HCEC 1CT (cell line): ENCODE measurements at places on chromosomes 3 and 15.

DNA sequence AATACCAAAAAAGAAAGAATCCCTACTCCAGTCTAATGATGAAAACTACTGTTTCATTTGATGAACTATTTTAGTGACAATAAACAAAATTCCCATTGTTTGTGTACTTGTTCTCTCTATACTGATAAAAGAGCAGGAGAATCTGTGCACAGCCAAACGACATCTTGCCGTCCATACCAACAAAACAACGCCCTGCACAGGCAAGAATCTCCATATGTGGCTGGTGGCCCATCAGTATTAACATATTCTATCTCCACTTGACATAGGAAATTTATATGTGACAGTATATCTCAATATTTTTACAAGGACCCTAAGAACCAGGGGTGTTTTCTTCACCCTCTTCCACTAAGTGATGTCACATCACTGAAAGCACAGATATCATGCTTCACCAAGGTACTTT lies 279.5 kb downstream of the ULK4 start:
- DNase-seq = no peak

DNA sequence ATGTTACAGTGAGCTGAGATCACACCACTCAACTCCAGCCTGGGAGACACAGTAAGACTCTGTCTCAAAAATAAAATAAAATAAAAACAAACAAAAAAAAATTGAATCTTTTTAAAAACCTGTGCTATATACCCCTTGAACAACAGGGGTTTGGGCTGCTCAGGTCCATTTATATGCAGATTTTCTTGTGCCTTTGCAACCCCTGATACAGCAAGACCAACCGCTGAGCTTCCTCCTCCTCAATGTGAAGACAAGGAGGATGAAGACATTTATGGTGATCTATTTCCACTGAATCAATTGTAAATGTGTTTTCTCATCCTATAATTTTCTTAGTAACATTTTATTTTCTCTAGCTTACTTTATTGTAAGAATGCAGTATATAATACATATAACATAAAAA lies 831.0 kb upstream of the ARPP21 start:
- DNase-seq = no peak

DNA sequence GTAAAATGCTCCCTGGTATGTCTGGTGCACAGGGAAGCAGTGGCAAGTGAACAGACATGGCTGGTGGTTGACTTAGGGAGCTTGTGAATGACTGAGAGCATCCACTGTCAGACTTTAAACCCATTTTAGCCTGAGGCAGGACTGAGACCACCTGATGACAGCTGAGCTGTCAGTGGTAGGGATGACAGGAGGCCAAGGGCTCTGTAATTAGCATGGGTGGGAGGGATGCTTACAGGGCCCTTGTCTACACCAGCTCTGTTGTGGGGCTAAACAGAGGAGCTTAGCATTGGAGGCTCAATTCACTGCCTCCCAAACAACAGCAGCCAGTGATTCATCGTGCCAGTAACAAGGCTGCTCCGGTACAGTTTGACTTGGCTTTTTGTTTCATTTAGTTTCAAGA lies 169.4 kb downstream of the CHST2 start:
- no peak for DNase-seq

GRCh38 chr3:122091602-122092295 lies 36.6 kb downstream of the CD86 start:
- no peak for DNase-seq

- no peak for DNase-seq
Measured at GRCh38 chr3:54264050-54264449, 141.7 kb downstream of the CACNA2D3 start.

DNA sequence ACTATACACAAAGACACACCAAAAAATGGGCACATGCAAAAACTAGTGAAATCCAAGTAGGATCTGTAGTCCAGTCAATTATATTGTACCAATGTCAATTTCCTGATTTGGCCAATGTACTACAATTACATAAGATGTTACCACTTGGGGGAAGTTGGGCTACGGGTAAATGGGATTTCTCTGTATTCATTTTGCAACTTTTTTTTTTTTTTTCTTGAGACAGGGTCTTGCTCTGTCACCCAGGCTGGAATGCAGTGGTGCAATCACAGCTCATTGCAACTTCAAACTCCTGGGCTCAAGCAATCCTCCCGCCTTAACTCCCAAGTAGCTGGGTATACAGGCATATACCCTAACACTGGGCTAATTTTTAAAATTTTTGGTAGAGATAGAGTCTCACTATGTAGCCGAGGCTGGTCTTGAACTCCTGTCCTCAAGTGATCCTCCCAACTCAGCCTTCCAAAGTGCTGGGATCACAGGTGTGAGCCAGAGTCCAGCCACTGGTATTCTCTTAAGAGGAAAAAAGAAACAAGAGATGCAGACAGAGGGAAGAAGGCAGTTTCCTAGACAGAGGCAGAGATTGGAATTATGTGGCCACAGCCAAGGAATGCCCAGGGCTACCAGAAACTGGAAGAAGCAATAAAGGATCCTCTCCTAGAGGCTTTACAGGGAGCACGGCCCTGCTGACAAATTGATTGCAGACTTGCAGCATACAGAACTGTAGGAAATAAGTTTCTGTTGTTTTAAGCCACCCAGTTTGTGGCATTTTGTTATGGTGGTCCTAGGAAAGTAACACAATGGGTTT lies 33.3 kb downstream of the TFDP2 start:
- DNase-seq = no peak

DNA sequence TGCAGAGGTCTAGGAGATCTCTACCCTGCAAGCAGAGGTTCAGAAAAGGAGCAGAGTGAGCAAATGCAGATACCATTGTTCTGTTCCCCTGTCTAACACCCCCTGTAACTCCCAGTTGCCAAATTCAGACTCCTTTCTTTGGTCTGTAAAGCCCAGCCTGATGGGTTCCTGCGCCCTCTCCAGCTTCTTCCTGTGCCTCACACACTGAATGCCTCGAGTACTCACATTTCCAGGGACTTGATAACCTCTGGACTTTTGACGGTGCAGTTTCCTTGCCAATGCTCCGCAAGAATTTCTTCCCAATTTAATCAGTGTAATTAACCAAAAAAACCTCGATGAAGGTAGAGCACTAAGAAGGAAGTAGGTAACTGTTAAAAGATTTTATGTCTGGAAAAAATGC lies 19.3 kb downstream of the PDE8A start:
- DNase-seq = no peak

- DNase-seq = no peak
Measured at GRCh38 chr3:10379161-10379560, 58.2 kb upstream of the SEC13 start.

DNA sequence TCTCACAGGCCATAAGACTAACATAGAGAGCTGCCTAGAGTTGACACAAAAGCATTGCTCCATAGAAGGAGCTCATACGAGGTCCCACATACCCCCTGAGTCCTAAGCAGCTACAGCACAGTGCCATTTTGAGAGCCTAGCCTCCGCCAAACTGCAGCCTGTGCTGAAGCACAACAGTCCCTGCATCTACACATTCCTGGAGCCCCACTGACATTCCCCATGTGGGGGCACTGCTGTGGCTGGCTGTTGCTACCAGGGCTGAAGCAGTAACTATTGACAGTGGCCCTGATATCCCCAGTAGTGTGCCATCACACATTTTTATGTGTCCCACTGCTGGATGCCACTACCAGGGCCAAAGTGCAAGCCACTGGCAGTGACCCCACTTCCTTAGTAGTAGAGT lies 80.3 kb downstream of the CERS3 start:
- DNase-seq = no peak

GRCh38 chr15:92648190-92648875 lies 7.2 kb downstream of the FAM174B start:
- no peak for DNase-seq

- no peak for DNase-seq
Measured at GRCh38 chr15:76986743-76987142, 8.2 kb upstream of the PSTPIP1 start.

- DNase-seq = no peak
Measured at GRCh38 chr15:31195871-31196270, 94.3 kb upstream of the TRPM1 start.

- no peak for DNase-seq
Measured at GRCh38 chr15:38624244-38625205, 59.9 kb upstream of the RASGRP1 start.

DNA sequence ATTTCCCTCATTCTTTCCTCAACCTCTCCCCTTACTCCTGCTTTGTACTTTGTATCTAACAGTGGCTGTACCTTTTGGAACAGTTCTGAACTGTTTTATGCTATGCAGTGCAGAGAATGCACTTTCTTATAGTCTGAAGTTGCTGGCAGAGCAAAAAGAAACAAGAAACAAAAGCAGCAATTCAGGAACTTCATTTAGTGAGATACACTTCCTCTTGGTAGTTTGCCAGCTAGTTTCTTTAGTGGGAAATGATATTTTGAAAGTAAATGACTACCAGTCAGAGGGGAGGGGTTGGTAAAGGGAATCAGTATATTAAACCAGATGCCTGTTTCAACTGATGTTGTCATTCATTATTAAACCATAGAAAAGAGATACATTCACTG lies 55.0 kb upstream of the CHD2 start:
- DNase-seq = peak; percentile 31

DNA sequence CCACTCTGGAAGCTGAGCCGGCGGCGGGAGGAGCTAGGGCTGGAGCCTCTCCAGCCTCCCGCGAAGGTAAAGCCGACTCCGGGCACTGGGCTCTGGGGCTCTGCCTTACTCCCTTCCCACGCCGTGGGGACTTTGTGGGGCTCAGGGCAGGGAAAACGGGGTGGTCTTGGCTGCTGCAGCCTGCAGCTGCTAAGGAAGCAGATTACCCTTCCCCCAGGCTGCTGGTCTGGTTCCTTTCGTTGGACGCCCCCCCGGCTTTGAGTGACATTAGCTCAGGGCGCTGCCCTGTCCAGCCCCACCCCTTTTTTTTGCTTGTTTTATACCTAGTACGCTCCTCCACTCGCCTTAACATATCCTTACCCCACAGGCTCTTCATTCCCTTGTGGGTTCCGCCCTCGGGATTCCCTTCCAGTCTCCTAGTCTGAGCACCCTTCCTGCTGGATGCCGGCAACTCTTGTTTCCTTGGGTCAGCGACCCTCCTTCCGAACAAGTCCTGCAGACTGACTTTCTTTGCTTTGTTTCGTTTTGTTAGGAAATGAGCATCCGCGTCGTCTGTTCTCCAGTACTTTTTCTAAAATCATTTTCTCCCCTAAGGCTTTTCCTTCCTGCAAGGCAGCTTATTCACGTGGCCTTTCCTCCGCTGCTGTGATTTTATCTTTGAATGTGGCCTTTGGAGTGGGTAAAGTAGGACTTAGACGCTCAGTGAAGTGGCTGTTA lies 551 bp downstream of the DNAJC13 start:
- peak; percentile 81 for DNase-seq

- no peak for DNase-seq
Measured at GRCh38 chr3:197528190-197528589, 27.6 kb downstream of the BDH1 start.

GRCh38 chr3:16390581-16390980 lies 122.9 kb downstream of the RFTN1 start:
- DNase-seq = no peak

GRCh38 chr3:120182613-120183511 lies 88.6 kb upstream of the GSK3B start:
- DNase-seq = peak; percentile 53

- DNase-seq = peak; percentile 91
Measured at GRCh38 chr3:59425371-59425770, 375.5 kb upstream of the CFAP20DC start.

DNA sequence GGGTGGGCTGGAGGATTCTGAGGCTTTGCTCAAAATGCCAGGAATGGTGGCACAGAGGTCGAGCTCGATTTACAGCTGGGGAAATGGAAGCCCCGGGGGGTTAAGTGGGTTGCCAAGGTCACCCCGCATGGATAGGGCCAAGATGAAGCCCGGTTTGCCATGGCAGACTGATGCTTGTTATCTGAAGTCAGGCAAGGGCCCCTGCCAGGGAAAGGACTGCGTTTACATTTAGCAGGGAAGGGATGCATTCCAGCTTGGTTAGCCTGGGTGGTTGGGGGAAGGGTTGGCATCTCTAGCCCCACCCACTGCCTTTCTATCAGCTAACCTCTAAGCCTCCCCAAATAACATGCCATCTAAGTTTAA lies 79.0 kb downstream of the RPLP1 start:
- DNase-seq = no peak

- no peak for DNase-seq
Measured at GRCh38 chr15:20340931-20341661, 200.5 kb downstream of the GOLGA6L6 start.

DNA sequence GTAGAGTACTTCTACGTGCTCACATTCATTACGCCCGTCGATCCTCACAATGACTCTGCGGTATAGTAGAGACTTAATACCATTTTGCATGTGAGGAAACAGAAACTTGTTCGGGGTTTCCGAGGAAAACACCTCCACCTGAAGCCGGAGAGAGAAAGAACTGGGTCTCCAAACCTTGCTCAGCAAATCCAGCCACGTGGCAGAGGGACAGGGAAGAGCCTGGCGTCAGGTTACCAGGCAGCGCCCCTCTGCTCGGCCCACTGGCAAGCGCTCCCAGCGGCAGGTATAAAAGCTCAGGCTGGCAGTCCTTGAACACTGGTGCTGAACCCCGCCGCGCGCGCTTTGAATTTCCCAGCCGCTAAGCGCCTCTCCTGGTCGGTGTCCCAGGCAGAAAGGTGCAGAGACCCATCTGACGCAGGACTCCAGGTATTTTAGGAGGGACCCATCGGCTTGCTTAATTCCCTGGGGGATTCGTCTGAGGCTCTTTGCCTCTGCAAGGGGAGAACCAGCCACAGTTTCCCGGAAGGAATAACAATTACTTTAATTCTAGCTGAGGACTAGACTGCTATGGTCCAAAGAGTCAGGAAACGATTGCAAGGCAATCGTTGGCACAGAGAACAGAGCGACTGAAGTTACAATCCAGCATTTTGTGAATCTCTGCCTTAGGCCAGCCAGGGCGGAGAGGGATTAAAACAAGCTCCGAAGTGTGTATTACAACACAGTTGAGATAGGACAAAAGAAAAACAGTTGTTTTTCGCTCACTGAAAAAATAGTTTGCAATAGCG lies at the start of gene C2CD4A:
Gene C2CD4A (plus strand): TSS at position 315 of the 785 bp plus-strand sequence. CDS start 637 bp downstream, outside the sequence.
- no peak for DNase-seq

- no peak for DNase-seq
Measured at GRCh38 chr3:172591876-172592771, 68.9 kb upstream of the TNFSF10 start.

GRCh38 chr3:158789592-158789991 lies 12.3 kb upstream of the MFSD1 start:
- peak; percentile 69 for DNase-seq

GRCh38 chr3:184360929-184361531 lies 375 bp downstream of the CLCN2 start:
- DNase-seq = no peak

DNA sequence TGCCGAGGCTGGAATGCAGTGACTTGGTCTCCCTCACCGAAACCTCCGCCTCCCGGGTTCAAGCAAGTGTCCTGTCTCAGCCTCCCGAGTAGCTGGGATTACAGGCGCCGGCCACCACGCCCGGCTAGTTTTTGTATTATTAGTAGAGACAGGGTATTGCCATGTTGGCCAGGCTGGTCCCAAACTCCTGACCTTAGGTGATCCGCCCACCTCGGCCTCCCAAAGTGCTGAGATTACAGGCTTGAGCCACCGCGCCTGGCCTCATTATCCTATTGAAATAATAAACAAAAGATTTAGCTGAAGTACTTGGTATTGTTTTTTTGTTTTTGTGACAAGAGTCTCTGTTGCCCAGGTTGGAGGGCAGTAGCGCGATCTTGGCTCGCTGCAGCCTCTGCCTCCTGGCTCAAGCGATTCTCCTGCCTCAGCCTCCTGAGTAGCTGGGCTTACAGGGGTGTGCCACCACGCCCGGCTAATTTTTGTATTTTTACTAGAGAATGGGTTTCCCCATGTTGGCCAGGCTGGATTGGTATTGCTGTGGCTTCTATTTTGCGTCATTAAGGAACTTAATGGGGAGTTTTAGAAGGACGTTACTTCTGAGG lies 1.5 kb downstream of the RPL35A start:
- no peak for DNase-seq

- no peak for DNase-seq
Measured at GRCh38 chr3:160999274-160999673, 105.9 kb downstream of the B3GALNT1 start.
